ENCODE measurements at places on chromosomes 4 and X. TPM values are rescaled to one million over a fixed set of nuclear protein-coding genes. Genes with fewer than 3 reads are reported as not detected.

DNA sequence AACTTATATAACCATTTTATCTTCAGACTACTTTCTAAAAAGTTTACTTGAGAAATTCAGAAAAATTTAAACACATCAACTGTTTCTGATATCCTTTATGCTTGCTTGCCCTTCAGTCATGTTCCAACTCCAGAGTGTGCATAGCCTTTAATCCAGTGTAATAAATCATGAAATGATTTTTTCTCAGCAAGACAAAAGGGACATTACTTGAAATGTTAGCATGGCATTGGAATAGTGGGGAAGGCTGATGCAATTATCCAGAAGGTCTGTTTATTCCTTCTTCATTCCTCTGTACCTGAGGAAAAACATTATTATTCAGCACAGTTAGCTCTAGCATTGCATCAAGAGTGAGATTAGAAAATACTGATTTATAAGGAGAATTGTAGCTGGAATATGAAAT, 209.9 kb downstream of the SLC7A11 start:
- no peak for DNase-seq

DNA sequence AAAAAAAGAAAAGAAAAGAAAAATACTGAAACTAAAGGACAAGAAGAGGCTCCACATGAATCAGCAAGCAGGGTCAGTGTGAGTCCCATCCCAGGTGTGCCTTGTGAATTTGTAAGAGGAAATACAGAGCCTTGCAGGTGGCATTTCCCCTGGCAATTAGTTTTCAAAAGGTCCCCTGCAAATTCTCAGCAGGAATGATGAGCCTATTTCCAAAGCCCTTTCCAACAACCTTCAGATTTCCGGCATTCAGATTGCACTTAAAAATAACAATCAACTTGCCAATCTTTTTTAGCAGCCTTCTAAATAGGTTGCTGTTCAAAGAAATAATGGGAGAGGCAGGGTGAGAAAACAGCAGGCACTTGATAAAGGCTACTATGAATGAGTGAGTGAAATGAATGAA, 66.4 kb upstream of the OR13H1 start:
- no peak for DNase-seq

DNA sequence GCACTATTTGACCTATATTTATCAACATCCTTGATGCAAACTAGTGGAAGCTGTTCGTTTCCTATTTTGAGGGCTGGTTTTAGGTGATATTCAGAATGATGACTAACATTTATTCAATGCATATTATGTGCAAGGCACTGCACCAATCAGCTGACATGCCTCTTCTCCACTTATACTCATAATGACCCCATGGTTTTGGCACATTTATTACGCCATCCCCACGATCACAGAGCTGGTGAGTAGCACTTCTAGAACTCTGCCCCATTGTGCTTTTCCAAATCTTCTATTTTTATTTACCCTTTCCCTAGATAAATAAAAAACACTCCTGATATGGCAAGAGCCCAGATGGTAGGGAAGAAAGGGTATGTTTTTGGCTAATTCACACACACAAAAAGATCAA, 13.1 kb downstream of the SCML1 start:
- DNase-seq = no peak

- DNase-seq = peak; percentile 56
Measured at GRCh38 chrX:1086444-1087409, 125.7 kb downstream of the CRLF2 start.

DNA sequence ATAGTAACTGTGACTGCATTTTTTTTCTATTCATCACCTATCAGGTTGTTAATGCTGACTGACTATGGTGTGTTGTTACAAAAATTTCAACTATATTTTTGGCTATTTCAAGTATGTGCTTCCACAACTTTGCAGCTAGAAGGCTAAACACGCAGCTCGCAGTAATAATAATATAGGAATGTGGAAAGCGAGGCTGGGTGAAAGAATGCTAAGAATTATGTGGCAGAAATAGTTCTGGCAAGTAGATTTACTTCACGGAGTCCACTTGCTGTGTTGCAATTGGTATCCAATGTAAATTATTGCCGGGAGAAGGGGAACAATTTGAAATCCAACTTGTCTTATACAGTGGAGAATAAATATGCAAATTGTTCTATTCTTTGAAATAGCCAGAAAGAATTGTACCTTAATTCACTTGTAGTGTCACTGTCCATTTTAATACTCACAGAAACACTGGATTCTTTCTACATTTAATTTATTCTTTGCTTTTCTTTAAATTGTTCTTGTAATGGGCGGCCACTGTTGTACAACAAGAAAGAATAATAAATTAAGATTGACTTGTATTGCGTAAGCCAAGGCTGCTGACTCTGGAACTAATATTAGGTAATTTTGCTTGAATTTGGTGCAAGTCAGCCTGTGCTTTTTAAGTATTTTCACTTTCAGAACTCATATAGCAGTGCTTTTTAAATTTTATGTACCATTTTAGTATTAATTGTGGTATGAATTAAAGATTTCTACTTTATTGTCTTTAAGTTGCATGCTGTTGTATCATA, 154.9 kb downstream of the FRMPD4 start:
- DNase-seq = no peak

DNA sequence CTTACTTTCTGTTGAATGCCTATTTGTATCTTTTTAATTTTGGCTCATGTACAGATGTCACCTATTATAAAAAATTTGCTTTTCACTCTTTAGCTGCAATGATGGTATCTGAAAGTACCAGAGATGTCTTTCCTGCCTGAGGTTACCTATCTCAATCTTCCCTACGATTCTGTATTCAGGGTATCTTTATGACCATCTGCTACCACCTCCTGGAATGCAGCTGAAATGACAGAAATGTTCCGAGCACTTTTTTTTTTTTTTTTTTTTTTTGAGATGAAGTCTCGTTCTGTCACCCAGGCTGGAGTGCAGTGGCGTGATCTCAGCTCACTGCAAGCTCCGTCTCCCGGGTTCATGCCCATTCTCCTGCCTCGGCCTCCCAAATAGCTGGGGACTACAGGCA, 136.4 kb downstream of the REPS2 start:
- DNase-seq = peak; percentile 61

DNA sequence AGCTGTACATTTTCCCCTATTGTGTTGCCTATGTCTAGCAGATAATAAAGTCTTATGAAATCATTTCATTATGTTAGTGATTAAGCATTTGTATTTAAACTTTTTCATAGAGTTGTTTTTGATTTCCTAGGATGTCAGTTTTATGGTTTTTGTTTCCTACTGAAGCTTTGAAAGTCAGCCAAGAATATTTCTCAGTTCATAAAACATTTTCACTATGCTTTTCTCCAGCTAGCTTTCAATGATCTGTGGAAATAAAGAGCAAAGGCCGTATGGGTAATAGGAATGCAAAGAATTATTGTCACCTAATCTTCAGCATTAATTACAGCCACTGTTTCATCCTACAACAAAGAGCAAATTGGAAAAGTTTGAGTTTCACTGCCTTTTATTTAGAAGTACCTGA, 145.7 kb upstream of the NUDT6 start:
- DNase-seq = no peak

DNA sequence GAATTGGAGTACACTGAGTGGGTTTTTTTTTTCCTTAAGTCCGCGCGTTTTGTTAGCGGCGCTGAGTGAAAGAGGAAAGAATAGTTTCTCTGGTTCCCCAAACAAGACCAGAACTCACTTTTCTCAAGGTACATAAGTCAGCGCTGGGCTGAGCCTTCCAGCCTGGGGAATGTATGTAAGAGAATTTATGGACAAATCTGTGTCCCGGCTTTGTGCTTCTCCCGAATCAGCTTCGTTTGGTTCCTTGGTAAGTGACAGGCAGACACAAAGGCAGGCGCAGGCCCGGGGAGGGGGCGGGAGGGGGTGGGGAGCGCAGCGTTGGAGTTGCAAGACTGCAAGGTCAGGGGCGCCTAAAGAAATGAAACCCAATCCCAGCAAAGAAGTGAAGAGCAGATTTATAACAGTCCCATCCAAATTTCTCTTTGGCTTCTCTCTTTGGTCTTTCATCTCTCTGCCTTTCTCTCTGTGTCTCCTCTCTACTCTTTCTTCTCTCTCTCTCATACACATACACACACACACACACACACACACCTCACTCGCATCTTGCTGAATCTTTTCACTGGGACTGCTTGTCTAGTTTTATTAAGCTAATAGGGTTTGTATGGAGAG, 981 bp downstream of the TET2 start:
- peak; percentile 50 for DNase-seq

GRCh38 chrX:49754233-49754857, 58.6 kb upstream of the PAGE1 start:
- DNase-seq = peak; percentile 24

- no peak for DNase-seq
Measured at GRCh38 chrX:23666282-23666681, 1.0 kb upstream of the PRDX4 start.

DNA sequence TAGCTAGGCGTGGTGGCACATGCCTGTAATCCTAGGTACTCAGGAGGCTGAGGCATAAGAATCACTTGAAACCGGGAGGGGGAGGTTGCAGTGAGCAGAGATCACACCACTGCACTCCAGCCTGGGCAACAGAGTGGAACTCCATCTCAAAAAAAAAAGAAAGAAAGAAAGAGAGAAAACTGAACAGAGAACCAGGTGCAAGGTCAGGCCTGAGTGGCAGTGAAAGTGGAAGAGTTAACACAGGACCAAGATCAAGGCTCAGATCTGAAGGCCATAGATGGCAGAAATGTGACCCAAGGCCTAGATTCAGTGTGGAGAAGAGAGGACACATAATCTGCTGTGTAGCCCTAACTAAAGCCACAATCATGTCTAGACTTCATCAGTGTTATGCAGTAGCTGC, 4.9 kb upstream of the ZNF630 start:
- DNase-seq = no peak

DNA sequence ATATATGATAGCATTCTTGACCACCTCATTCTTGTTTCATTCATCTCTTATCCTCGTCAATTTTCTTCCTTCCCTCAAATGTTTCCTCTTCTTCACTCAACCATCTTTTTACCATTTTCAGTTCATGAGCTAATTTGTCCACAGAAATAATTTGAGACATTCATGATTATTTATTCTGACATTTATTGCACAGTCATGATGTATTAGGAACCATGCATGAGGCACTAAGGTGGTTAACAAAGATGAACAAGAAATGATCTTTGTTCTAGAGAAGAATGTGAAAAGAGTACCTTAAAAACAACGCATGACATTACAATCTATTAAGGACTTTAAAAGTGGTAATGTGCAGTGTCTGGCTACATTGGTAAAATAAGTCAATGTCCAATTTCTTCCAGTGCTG, 27.9 kb downstream of the TEC start:
- no peak for DNase-seq

DNA sequence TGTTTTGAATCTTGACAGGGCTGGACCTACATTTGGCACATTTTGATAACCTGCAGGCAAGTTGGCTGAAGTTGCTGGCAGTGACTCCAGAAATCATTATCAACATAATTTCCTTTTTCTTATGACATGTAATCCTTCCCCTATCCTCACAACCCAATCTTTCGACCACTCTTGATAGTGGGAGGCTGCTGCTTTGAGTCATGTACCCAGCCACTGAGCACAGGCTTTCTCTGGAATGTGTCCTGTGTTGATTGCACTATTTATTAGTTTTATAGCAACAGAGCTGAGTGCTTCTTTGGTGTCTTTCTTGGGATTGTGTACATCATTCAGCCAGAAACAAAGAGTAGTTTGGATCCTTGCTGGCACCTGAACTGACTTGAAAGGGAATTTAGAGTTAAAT, 183.1 kb upstream of the LEF1 start:
- no peak for DNase-seq

DNA sequence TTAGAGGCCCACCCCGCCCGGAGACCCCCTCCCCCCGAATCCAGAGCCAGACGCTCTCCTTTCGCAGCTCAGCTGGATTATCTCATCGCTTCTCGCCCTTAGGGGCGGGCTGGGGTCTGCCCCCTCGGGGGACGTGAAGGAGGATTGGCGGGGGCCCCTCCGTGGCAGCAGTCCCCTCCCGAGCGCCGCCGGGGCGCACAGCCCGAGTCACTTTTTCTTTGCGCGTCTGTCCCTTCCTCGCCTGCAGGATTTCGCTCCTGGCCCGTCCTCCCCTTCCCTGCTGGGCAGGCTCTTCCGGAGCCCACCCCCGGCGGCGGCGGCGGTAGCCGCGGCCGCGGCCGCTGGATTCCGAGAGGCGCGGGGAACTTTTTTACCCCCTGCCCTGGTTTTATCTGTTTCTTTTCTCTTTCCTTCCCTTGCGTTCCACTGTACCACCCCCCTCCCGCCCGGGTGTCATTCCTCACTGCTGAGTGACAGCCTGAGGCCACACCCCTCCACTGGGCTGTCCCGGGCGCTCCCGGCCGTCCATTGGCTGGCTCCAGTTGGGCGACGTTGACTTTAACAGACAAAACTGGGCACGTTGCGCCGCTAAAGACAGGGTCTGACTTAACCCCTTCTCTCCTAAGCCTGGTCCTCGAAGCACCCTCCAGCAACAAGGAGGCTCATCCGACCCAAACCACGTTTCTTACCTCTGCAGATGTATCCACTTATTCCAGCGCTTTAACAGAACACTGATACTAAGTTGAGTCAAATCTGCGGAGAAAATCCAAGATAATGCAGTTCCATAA, 492 bp upstream of the NKX3-2 start:
- peak; percentile 86 for DNase-seq

DNA sequence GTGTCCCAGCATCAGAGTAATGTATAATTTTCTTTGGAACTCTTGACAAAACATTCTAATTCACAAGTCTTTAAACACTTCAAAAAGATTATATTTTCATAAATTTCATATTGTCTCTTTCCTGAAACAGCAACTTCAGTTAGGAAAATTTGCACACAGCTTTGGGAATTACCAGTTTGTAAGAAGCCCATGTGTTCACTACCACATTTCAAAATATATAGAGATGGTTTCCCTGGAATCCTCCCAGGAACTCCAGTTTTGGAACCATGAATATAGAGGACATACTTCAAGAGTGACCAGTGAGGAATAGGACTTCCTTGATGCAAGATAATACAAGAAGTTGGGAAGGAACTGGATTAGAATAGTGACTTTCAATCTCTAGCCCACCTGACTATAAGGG, 28.7 kb upstream of the HPGDS start:
- no peak for DNase-seq

The ZC4H2 gene
- total RNA-seq = 9.1 TPM

The CT45A5 gene
- total RNA-seq = not detected

The PCSK1N gene
- 4.1 TPM for total RNA-seq

The ZNF674 gene
- total RNA-seq = 3.4 TPM

The SSX2B gene
- 0.98 TPM for total RNA-seq
